ENCODE measurements at places on chromosomes 13 and 19.

GRCh38 chr19:50315773-50316448 is 13.3 kb downstream of the KCNC3 start:
- DNase-seq: no peak

GRCh38 chr19:18502638-18503294 is 19.1 kb downstream of the ELL start:
- DNase-seq: no peak

GRCh38 chr13:87147076-87147475 is 524.1 kb upstream of the SLITRK5 start:
- DNase-seq: no peak

DNA sequence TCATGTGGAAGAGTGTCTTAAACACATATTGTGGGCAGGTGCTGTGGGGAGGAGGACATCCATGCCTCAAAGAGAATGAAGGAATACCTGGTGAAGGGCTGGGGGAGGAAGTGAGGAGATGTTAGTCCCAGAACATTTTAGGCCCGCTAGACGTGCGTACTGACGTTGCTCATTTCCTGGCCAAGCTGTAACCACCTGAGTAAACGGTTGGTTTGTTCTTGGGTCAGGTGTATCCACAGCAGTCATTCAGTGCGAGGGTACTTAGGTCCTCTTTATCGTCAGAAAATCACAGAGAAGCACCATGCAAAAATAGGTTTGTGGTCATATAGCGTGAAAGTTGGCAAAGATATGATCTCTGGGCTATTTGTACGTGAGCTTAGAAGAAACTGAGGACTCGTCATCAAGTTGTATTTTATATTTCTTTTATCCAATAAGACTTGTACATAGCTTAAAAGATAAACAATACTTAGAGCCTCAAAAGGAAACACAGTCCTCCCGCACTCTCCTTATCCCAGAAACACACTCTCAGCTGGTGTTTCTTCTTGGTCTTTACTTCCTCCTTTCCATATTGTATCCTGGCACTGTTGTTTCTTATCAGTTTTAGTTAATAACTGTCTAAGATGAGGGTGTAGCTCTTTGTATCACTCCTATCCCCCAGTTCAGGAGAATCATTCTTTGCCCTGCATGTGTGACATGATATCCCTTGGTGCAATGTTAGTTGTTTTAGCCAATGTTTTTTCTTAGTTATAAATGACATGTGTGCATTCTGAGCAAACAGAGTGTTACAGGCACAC is 52.0 kb downstream of the ARHGEF7 start:
- no peak for DNase-seq

DNA sequence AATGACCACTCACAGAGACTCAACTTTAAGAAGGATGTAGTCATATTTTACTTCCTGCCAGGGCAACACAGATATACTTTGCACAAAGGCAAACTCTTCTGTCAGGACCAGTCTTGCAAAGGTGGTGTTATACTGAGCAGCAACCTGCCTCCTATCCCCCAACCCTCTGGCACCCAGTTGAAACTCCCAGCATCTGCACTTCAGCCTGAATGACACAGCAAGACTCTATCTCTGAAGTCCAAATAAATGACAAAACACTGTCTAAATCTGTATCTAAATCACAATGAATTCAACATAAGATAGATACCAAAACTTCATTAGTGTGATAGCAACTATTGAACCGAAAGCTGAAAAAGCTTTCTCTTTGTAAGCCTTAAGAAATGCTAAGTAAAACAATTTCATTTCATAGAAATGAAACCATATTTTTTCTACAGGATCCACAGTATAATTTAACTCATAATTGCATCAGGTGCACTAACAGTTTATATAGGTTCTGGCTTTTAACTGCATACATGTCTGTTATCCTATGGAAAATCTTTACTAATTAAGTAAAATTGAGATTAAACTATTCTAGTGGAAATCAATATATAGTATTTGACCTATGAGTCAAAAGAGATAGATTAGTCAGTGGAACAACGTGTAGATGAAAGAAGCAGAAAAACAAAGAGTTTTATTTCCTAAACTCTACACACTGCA is 163.7 kb downstream of the TBC1D4 start:
- no peak for DNase-seq

GRCh38 chr19:3963458-3964255 is 7.2 kb downstream of the DAPK3 start:
- no peak for DNase-seq

DNA sequence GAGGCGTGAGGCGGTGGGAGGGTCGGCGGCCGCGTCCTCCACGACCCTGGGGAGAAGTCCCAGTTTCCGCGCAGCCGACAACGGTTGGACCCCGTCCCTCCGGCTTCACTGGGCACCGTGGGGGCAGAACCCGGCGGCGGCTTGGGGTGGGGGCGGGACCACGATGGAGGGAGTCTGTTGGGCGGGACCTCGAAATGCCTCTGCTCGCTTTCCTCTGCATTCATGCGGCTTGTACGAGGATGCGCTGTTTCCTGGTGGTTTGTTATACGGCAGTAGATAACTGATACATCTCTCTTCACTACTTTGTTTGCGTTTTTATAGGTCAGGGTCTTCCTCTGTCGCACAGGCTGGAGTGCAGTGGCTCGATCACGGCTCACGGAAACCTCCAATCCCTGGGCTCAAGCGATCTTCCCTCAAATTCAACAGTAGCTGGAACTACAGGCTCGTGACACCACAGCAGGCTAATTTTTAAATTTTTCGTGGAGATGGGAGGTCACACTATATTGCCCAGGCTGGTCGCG is 24.6 kb upstream of the ZNF846 start:
- peak; percentile 46 for DNase-seq

- DNase-seq: no peak
Observed at GRCh38 chr13:44778761-44779484, 202.8 kb upstream of the TSC22D1 start.

DNA sequence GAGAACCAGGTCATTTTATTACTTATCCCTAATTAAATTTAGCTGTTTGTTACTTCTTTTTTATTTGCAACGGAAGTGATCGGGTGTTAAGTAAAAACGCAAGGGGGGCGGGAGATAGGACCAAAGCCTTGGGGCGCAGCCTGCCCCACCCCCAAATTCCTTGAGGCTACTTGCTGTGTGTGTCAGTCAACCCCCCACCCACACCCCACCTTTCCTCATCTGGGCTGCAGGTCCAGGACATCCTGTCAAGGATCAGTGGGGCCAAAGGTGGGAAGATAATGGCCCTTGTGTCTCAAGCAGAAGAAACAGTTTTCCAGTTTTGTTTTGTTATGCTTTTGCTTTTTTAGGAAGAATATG is 1.2 kb upstream of the FOXO1 start:
- DNase-seq: no peak

DNA sequence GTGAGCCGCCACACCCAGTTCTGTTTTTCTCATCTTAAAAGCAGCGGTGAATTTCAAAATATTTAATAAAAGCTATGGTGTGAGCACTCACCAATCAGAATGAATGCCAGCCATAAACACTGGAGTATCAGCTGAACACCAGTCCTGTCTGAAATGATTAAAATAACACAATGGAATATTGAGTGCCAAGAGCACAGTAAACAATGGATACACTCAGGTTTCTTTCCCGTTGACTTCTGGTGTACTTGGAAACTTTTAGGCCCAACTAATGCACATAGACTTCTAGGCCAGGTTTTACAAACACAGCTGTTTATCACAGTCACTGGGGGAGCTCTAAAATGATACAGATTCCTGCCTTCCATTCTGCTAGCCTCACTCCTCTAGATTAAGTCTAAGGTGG is 68.3 kb downstream of the SLC6A16 start:
- DNase-seq: no peak

DNA sequence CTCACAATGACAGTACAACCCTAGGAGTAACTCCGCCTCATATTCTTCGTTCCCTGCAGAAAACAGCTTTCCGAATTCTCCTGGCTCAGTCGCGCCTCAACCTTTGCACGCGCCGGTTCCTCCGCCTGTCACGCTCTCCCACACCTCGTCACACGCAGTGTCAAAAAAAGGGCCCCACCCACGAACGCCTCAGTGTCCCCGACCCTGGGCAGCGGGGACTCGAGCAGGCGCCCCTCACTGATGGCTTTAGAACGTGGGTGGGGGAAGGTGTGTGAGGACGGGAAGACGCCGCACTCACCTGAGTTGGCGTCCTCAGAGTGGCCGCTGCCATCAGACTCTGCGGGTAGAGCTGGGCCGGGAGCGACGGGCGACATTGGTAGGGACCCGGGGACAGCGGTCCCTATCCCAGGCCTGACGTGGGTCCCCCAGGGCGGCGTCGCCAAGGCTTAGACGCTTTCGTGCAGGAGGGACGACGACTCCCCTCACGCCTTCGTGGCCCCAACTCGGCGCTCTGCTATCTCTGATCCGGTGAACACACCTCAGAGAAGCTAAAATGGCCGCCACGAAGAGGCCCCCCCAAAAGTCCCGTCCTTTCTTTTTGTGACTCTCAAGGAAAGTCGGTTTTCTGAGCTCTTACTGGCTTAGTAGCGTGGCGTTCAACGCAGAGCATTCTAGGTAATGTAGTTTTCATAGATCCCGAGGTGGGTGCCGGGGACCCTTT is at the start of gene ZNF154:
Gene ZNF154, minus strand, starts transcription at position 564 of the 721 bp plus-strand sequence. Its CDS starts 233 bp downstream, at position 331.
- DNase-seq: no peak

DNA sequence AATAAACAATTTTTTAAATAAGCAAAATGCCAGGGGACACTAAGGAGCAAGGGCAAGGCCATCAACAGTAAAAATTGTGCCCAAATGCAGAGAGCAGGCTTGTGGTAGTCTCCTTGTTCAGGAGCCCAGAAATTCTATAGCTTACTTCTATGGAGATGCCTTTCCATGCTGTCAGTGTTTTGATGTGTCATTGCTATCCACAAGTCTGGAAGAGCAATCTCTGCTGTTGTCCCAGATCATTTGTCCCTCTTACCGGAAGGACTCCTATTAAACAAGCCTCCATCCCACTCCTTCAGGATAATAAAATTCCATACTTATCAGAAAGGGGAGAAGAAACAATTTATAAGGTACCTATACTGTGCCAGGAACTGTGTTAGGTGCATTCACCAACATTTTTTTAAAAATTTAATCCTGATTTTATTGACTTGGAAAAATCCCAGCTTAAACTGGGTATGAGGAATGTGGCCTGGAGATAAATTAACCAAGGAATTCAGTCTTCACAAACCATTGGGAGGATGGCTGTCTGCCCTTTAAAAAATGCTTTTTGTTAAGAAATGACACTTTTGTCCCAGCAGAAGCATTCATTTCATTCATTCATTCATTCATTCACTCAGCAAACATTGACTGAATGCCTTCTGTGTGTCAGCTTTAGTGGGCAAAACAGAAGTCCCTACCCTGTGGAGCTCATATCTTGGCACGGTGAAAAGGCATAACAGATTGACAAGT is 26.8 kb upstream of the CYSLTR2 start:
- DNase-seq: no peak

DNA sequence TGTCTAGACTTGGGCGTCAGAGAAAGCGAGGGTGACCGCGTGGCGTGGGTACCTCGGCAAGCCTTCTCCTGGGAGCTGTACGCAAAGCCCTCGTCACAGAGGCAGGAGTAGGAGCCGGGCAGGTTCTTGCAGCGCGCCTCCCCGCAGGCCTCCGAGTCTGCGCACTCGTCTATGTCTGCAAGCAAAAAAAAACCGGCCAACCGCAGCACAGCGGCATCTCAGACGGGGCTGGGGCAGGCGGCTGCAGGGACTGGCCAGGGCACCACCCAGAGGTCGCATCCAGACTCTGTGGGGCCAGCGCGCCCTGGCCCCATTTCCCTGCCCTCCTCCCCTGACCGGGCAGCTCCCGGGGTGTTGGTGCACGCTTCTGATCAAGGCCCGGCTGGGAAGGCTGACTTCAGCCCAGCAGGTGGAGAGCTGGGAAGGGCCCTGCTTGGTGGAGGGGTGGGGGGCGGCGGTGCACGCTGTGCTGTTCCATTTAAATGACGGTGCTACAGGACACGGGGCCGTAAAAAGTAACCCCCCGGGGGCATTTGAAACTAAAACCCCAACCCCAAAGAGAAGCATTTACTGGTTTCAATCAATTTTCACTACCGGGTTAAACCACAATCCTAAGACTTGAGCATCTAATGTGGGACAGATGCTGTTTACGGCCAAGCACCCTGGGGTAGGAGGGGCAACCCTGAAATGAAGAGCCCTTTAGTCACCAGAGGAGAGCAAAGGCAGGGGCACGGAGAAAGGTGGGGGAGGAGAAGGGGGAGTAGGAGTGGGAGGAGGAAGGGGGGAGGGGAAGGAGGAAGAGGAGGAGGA is 28.2 kb downstream of the GAS6 start:
- DNase-seq: no peak

- no peak for DNase-seq
Observed at GRCh38 chr13:71516521-71516920, 350.5 kb downstream of the DACH1 start.

DNA sequence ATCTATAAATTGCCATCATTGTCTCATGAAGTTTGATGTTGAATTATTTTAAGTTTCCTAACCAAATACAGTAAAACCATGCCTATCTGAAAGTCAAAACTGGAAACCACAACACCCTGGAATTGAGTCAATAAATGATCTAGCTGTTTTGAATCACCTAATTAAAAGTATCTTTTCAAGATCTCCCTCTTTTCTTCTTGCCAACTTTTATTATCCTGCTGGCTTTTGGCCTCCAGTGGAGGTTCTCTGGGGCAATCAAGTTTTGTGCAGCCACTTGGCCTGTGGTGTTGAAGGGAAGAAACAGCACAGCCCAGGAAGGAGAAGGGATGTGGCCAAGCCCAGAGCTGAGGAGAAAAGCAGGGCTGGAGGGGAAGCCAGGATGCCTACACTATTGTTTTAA is 255.4 kb downstream of the COG6 start:
- no peak for DNase-seq

- no peak for DNase-seq
Observed at GRCh38 chr19:31255831-31256592, 93.2 kb downstream of the TSHZ3 start.

DNA sequence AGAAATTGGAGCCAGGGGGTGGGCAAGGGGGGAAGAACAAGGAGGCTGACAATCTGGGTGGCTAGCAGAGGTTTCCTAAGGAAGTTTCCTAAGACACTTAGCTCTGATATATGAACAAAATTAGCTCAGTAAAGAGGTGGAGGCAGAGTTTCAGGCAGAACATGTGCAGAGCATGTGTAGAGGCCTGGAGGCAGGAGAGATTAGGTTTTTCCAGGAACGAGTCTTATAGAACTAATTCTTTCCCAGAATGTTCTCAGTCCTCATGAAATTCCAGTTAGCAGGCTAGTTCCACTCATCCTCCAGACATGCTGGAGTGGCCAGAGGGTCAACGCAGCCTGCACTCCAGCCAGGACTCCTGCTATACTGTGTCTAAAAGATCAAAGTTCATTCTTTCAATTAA is 184.7 kb downstream of the LACC1 start:
- DNase-seq: no peak

GRCh38 chr19:46069806-46070341 is 29.1 kb upstream of the IGFL4 start:
- DNase-seq: no peak

DNA sequence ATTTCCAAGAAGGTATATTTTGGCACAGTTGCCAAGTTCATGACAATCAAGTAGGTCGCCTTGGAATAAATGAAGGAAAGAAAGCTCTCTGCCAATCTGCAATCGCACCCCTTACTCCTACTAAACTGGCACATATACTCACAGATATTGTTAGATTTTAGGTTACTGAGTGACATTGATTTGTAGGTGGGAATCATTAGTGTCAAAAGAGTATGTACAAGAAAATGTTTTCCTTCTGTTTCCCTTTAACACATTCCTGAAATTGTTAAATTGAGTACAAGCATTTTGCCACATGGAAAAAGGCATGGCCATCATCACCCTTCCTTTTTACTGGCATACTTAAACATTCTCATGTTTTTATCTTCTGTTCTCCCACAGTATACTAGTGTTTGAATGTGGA is 2868.3 kb upstream of the PCDH20 start:
- DNase-seq: no peak

GRCh38 chr19:47047763-47048405 is 540 bp downstream of the TMEM160 start:
- DNase-seq: peak; percentile 13

GRCh38 chr13:110531671-110532083 is 29.8 kb downstream of the RAB20 start:
- no peak for DNase-seq
